SJSA1 (cell line): ENCODE measurements at places on chromosomes 12 and 14. TPM values are rescaled to one million over a fixed set of nuclear protein-coding genes. Genes with fewer than 3 reads are reported as not detected.

Gene ANG
- total RNA-seq = 2.7 and 4.4 TPM in 2 replicates

Gene PIWIL1
- total RNA-seq = not detected in 2 replicates

Gene C12orf50
- total RNA-seq = not detected in 2 replicates

Gene MYF5
- not detected in 2 replicates for total RNA-seq

Gene KLHDC2
- total RNA-seq = 17.6 and 23.5 TPM in 2 replicates

Gene MYO1A
- not detected in 2 replicates for total RNA-seq

Gene ABCC9
- 0.63 and 1.4 TPM in 2 replicates for total RNA-seq

- no peak for DNase-seq
Measured at GRCh38 chr12:17015501-17015900, 409.5 kb upstream of the LMO3 start.

DNA sequence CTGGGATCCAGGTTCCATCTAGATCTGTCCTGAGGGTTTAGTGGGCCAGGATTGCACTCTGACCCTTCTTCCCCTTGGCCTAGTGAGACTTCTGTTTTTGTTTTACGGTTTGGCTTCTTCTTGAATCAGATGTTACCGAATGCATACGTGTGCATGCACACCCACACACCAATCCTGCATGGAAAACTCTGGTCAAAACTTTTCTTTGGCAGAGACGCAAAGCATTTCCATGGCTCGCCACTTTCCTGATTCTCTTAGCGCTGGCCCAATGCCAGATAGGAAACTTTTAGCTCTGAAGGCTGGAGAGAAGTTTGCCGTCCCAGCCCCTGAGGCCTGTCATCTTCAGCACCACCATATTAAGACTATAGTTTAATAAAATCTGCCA, 67.4 kb upstream of the ACTN1 start:
- no peak for DNase-seq

DNA sequence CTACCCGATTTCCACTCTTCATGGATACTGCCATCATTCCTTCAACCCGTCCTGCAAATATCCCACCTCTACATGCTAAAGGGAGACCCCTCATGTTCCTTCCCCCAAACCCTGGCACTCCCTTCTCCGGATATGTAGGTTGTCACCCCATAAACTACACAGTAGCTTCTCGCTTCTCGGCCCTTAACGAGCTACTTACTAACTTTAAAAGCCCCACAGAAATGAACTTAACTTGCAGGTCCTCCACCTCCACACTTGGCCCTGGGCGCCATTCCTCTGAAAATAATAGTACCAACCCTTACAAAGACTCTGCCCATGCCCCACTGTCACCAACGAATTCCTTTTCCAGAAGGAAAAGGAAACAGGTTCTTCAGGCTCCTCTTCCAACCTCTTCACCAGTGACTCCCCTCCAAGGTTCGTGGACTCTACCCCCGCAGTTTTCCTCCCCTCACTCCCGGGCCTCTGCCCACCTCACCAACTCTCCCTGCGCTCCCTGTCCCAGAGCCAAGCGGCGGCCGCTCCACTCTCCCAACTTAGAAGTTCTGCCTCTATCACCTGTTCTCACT, 1.2 kb downstream of the SPPL3 start:
- no peak for DNase-seq

DNA sequence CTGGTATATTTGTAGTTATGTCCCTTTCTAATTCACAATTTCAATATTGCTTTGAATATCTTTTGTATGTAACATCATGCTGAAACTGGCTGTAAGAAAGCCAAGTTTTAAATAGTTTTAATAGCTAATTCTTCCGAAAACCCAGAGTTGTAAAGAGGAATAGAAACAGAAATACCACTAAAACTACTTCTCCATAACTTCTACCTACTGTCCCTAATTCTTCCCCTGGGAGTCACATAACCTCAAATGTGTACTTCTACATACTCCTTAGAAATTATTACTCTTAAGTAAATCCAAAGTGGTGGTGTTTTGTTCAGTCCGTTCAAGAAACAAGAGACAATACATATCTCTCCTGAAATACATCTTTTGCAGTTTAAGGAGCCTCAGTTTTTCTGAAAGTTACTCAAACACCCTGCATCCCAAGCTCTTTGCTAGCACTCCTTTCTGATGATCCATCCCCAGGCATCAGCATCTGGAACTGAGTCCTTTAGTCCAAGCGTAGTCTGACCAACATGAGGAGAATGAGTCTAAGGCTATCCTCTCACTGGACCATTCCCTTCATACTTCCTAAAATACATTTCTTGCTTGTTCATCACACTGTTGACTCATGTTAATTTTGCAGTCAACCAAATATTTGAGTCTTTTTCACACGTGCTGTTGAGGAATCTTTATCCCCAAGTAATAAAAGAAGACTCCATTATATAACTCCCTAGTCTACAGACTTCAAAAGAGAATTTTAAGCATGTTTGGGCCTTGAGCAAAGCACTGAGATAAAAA, 214.3 kb upstream of the NUDT4 start:
- no peak for DNase-seq

DNA sequence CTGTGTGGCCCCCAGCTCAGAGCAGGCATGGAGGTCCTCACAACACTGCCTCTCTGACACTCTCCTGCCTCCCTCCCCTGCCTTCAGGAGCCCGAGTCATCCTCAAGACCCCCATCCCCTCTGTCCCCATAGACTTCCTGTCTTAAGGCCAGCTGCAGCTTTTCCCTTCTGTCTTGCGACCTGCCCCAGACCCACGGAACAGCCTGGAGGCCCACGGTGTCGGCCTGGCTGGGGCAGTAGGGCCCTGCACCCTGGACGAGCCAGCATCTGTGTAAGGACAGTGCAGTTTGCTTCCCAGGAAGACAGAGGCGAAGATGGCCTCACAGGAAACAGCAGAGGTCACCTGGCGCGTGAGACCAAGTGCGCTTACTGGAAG, 9.7 kb downstream of the TEDC1 start:
- no peak for DNase-seq

GRCh38 chr12:15540469-15540872, 218.2 kb downstream of the PTPRO start:
- DNase-seq = peak; percentile 74

GRCh38 chr12:131860472-131861260, 32.5 kb downstream of the MMP17 start:
- DNase-seq = peak; percentile 90

DNA sequence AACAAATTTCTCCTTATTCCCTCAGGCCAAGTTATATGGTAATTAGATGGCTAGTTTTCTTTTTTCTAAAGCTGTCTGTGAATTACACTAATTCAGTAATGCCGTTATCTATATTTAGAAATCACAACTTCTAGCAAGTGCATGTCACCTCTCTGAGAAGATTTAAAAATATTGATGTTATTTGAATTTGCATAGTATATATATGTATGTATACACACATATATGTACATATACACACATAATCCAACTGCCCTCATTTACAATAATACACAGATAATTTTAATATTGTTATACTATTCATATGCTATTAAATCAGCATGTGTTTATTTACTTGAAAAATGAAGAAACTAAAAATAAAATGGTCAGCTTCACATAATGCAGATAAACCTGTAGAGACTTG, 563.9 kb downstream of the SLC16A7 start:
- no peak for DNase-seq

GRCh38 chr14:105161964-105162668, 6.5 kb downstream of the JAG2 start:
- DNase-seq = no peak

GRCh38 chr12:112386726-112387125, 4.5 kb upstream of the HECTD4 start:
- DNase-seq = no peak

GRCh38 chr12:95988506-95989275, 7.5 kb downstream of the HAL start:
- peak; percentile 75 for DNase-seq

- no peak for DNase-seq
Measured at GRCh38 chr12:32820376-32820931, 64.8 kb upstream of the YARS2 start.

GRCh38 chr12:31369712-31370521, 44.0 kb upstream of the SINHCAF start:
- DNase-seq = no peak
